ENCODE measurements at places on chromosomes 3 and 15. TPM values are rescaled to one million over a fixed set of nuclear protein-coding genes. Genes with fewer than 3 reads are reported as not detected.

DNA sequence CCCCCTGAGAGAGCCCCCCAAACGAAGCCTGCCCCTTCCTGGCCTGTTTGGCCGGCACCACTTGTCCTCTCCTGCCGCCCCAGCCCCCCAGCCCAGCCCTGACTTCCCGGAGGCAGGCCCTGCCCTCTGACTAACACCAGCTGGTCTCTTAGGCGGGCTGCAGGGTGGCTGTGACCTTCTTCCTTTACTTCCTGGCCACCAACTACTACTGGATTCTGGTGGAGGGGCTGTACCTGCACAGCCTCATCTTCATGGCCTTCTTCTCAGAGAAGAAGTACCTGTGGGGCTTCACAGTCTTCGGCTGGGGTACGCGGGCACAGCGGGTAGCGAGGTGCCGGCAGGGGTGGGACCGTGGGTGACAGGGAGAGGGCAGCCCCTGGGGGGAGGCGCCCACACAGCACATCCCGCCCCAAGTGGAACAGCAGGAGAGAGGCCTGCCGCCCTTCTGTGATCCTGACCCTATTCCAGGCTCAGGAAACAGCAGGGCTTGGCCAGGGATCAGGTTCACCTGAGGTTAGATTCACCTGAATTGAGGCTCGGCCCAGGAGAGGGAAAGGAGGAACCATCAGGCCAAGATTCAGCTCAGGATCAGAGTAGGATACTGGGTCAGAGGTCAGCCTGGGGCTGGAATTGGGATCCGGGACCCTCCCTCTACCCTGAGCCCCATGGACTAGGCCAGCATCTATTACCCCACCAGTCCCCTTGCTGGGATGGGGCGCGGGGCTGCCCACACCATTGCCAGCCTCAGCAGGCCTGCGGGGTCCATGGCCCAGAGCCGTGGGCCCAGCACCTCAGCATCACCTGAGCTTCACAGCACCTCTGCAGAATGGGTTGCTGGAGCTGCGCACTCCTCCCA lies 21.9 kb downstream of the PTH1R start:
- H3K36me3 ChIP-seq = no peaks in the 10 kb centered on the region
- no peak for DNase-seq
- no peak overlapping the region for H3K4me3 ChIP-seq

- peaks cover 11% of the 10 kb centered on the region for H3K4me1 ChIP-seq
- peaks cover 8% of the 10 kb centered on the region for H3K27me3 ChIP-seq
- H3K36me3 ChIP-seq = no peaks in the 10 kb centered on the region
Observed at GRCh38 chr3:72290859-72291638, 506.1 kb upstream of the PROK2 start.

GRCh38 chr15:67311731-67312130 lies 57.1 kb downstream of the IQCH start:
- H3K4me1 ChIP-seq = no peaks in the 10 kb centered on the region
- DNase-seq = no peak
- no peak overlapping the region for H3K4me3 ChIP-seq
- H3K27me3 ChIP-seq = peaks cover 14% of the 10 kb centered on the region
- no peak overlapping the region for H3K27ac ChIP-seq

DNA sequence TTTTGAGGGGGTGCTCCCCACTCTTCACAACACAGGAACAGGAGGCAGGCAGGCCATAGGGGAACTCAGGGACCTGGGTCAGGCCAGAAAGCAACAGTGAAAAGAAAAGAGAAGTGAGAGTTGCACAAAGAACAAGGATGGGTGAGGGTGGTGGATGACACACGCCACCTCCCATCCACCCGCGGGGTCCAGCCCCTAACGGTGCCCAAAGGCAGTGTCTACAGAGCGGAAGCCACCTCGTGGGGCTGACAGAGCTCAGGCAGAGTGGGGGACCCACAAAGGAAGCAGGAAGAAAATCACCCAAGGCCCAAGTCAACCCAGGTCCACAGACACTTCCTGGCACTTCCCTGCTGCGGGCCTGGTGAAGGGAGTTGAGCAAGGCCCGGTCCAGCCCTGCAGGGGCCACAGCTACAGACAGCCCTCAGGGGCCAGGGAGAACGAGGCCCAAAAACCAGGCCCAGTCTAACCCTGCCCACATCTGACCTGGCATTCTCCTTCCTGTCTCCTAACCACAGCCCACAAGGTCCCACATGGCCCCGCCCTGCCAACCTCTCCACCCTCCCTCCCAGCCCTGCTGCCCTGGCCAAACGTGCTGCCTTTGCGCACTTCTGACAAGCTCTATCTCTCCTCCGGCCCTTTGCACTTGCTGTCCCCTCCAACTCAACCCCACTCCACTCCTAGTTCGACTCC lies 5.9 kb downstream of the NUP210 start:
- no peaks in the 10 kb centered on the region for H3K27me3 ChIP-seq
- H3K27ac ChIP-seq = peak overlapping the region; percentile 92

DNA sequence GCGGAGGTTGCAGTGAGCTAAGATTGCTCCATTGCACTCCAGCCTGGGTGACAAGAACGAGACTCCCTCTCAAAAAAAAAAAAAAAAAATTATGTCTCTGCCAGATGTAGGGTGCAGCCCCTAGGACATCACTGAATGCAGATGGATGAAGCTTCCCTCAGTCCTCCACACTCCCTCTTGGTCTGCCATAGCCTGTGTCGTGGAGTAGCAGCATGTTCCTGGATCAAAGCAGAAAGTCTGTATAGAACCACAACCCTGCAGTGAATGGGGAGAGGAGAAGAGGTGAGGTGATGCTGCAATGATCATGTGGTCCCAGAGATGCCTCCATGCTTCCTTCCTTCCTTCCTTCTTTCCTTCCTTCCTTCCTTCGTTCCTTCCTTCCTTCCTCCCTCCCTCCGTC lies 15.3 kb upstream of the LAMB2 start:
- no peak for DNase-seq
- H3K4me1 ChIP-seq = no peaks in the 10 kb centered on the region
- no peaks in the 10 kb centered on the region for H3K27me3 ChIP-seq
- no peaks in the 10 kb centered on the region for H3K36me3 ChIP-seq
- no peak overlapping the region for H3K4me3 ChIP-seq

GRCh38 chr3:159856590-159857104 lies 132.0 kb upstream of the IL12A start:
- peaks cover 5% of the 10 kb centered on the region for H3K4me1 ChIP-seq
- H3K27ac ChIP-seq = no peak overlapping the region
- H3K36me3 ChIP-seq = no peaks in the 10 kb centered on the region
- peaks cover 31% of the 10 kb centered on the region for H3K27me3 ChIP-seq

DNA sequence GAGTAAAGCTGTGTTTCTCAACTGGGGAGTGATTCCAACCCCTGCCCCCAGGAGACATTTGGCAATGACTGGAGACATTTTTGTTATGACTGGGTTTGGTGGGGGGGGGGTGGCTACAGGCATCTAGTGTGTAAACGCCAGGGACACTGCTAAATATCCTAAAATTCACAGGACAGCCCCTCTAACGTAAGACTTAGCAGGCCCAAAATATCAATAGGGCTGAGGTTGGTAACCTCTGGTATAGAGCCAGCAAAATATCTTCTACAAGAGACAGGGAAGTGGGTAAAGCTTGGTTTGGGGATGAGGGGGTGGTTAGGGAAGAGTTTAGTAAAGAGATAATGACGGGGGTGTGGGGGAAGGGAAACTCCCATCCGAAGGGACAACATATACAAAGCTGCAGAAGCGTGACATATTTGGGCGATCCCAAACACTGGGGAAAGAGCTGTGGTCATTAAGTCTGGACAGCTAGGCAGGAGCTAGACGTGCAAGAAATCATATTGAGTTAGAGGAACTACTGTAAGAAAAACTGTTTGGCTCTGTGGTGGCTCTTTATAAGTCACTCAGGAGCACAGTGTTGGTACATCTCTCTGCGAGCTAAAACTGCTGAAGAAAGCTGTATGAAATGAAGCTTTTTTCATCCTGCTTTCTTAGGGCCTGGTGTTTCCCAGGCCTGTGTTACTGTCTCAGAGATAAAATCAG lies 697 bp upstream of the TRIM69 start:
- peaks cover 24% of the 10 kb centered on the region for H3K36me3 ChIP-seq
- H3K27me3 ChIP-seq = no peaks in the 10 kb centered on the region
- H3K4me3 ChIP-seq = peak overlapping the region; percentile 78
- peak; percentile 60 for DNase-seq

DNA sequence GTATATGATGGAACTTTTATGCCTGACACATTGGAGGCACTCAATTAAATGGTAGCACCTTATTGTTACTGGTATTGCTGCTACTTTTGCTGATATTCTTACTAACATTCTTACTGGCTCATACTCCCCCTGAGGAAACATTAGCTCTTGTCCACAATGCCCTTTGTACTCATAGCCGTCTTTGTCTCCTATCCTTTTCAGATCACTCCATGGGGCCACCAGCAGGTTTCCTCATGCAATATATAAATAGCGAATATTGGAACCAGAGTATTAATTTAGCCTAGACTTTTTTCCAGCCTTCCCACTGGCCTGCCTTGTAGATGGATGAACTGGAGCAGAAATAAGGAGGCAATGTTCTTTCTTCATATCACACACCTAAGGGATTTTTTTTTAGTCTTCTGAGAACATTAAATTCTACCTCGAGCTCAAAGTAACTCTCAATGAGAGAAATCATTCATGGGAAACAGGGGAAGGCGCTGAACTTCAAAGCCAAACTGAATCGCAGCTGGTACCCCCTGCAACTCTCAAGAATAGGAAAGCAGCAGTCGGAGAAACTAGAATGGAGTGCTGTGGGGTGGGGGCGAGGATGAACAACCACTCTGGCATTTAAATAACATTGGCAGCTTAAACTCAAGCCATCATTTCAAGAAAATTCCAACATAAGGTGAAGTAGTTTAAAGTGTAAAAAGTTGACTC lies 300.3 kb downstream of the TAFA4 start:
- no peaks in the 10 kb centered on the region for H3K27me3 ChIP-seq
- H3K36me3 ChIP-seq = no peaks in the 10 kb centered on the region
- DNase-seq = no peak

GRCh38 chr3:3675801-3676200 lies 123.4 kb upstream of the LRRN1 start:
- H3K27me3 ChIP-seq = no peaks in the 10 kb centered on the region
- H3K4me1 ChIP-seq = no peaks in the 10 kb centered on the region
- no peaks in the 10 kb centered on the region for H3K36me3 ChIP-seq

GRCh38 chr3:127438371-127438770 lies 150.5 kb upstream of the PRR20G start:
- no peak overlapping the region for H3K4me3 ChIP-seq
- no peak for DNase-seq

RARB gene
- not detected for total RNA-seq

GRCh38 chr3:120057029-120057428 lies 37.2 kb downstream of the GSK3B start:
- H3K27me3 ChIP-seq = no peaks in the 10 kb centered on the region
- peaks cover 29% of the 10 kb centered on the region for H3K36me3 ChIP-seq
- peaks cover 28% of the 10 kb centered on the region for H3K4me1 ChIP-seq

DNA sequence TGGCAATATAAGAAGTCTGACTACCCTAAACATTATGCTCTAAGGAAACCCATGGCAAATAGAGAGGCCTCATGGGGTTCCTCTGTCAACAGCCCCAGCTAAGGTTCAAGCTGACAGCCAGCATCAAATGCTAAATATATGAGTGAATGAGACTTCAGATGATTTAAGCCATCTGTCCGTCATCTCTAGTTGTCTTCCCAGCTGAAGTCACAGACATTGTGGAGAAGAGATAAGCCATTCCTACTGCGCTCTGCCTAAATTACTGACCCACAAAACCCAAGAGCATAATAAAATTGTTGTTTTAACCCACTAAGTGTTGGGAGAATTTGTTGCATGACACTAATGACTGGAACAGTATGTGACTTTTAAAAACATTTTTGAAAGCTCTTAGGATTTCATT lies 87.3 kb upstream of the IGSF10 start:
- peaks cover 6% of the 10 kb centered on the region for H3K27me3 ChIP-seq
- no peaks in the 10 kb centered on the region for H3K4me1 ChIP-seq
- no peaks in the 10 kb centered on the region for H3K36me3 ChIP-seq
- H3K4me3 ChIP-seq = no peak overlapping the region

- H3K4me1 ChIP-seq = peaks cover 39% of the 10 kb centered on the region
- no peak overlapping the region for H3K4me3 ChIP-seq
- DNase-seq = no peak
Observed at GRCh38 chr15:60655252-60655651, 176.3 kb upstream of the ICE2 start.

SLC51A gene
- total RNA-seq = not detected
